Uterine smooth muscle cell (primary cell): ENCODE measurements at places on chromosomes 7 and 10. TPM values are rescaled to one million over a fixed set of nuclear protein-coding genes. Genes with fewer than 3 reads are reported as not detected.

Gene ANXA8L1
- total RNA-seq: 0.22 TPM in 1 of 2 replicates, not detected in the other

Gene TMEM196
- not detected in 2 replicates for total RNA-seq

Gene PAX2
- total RNA-seq: under 0.01 TPM in 1 of 2 replicates, not detected in the other

Gene IFIT5
- total RNA-seq: 19.9 and 30.1 TPM in 2 replicates

Gene AZGP1
- total RNA-seq: 0.33 TPM in 1 of 2 replicates, not detected in the other

Gene COL17A1
- total RNA-seq: under 0.01 and 0.33 TPM in 2 replicates
